Liver (tissue), 10 donors: ENCODE measurements at places on chromosomes 11 and 22. TPM values are rescaled to one million over a fixed set of nuclear protein-coding genes. Genes with fewer than 3 reads are reported as not detected.

GRCh38 chr22:18075720-18076497 lies 1.9 kb upstream of the PEX26 start:
- no peak for DNase-seq

GRCh38 chr22:20466659-20467379 lies 28.8 kb downstream of the KLHL22 start:
- no peak for DNase-seq

- DNase-seq, result no peak
Measured at GRCh38 chr11:7499081-7499480, 13.8 kb downstream of the OLFML1 start.

GRCh38 chr22:37386441-37386840 lies 40.8 kb downstream of the ELFN2 start:
- DNase-seq, result no peak

DNA sequence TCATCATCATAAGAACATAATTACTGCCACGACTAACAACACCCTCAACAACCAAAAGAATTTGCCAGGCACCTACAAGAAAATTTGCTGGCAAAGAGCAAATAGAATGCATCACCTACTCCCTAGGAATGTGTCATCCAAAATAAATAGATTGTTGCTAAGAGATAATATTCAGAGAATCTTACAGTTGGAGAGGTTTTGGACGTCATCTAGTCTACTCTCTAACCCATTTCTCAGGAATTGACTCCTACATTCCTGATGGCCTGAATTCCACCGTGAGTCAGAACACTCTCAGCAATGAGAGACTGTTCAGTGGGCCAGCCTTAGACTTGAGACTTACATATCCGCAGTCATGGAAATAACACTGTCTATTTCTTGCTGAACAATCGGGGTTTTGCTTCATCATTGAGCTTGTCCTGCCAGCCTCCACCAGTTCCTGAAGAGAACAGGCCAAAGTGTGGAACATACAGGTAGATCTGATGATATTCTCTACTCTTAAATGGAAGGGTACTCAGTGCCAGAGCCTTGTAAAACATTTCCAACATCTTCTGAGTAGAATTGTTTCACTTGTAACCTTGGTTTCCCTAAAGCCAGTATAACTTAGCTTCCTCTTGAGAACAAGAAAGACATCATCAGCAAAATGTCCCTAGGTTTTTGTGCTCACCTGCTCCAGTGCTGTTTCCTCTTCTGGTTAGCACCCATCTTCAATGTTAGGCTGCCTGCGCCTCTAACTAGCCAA lies 8.3 kb downstream of the KIRREL3 start:
- no peak for DNase-seq

Gene BBOX1
- total RNA-seq, result 9.9 TPM

Gene APOL5
- not detected for total RNA-seq

DNA sequence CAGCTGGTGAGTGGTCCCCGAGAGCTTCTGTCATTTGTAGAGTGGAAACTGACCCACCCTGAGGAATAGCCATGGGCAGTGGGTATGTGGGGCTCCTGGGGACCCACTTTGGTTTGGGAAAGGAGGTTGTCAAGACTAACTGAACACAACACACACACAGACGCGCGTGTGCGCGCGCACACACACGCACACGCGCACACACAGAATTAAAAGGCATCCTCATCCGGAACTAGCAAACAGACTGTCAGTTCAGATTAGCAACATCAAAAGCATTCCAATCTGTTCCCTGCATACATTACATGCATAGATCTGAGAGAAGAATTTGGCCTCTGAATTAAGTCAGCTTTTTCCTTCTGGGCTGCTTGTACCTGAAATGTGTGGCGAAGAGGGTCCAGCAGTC lies 284.7 kb downstream of the ST3GAL4 start:
- DNase-seq, result no peak

GRCh38 chr22:38935023-38935422 lies 22.4 kb upstream of the APOBEC3A start:
- no peak for DNase-seq

DNA sequence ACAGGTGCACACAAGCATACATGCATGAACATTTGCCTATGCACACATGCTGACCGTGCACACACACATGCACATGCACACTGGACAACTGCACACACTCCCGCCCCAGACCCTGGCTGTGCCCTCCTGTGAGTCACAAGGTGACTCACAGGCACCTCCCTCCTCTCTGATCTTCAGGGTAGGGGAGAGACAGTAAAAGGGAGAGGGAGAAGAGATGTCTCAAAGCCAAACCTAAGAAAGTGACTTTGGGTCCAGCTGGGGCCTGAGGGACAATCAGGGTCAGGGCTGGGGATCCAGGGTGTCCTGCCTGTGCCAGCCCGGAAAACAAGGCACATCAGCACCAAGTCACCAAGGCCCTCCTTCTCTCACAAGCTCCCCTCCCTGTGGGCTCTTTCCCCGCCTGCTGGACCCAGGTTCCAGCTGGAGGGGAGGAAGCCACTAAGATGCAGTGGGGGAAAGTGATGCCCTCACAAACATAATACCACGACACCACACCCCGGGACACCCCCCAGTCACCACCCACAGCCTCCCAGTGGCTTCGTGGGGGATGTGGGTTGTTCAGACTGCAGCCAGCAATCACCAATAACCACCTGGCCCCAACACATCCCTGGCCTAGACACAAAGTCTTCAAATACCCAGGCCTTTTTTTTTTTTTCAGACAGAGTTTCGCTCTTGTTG lies 39.3 kb downstream of the PDGFB start:
- DNase-seq, result no peak

Gene RAB36
- 0.42 TPM for total RNA-seq

DNA sequence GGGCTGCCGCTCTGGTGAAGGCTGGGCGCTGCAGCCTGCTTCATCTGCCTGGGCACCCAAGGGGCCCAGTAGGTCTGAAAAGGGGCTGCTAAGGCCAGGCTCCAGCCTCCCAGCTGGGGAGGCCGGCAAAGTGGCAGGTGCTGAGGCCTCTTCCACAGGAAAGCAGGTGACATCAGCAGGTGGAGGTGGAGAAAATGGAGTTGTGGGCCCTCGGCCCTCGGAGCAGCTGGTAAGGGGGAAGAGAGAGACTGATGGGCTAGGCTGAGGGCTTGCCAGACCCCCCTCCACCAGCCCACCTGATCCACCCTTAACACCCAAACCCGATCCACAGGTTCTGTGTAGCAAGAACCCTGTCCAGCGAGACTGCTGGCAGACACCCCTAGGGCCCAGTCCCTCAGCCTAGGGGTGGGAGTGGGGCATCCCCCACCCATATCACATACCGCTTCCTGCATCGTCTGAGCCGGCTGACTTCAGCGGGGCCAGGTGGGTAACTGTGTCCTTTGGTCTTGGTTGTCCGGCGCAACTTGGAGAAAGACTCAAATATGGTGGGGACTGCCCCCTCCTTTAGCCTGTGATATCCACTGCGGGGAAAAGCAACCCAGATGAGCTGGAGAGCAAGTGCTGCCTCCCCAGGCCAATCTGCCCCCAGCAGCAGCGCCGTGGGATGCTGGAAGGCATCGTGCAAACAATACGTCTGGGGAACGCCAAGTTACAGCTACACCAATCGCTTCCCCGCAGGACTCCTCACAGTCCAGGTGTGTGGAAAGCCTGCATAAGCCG lies 1.5 kb downstream of the THAP7 start:
- DNase-seq, result no peak

DNA sequence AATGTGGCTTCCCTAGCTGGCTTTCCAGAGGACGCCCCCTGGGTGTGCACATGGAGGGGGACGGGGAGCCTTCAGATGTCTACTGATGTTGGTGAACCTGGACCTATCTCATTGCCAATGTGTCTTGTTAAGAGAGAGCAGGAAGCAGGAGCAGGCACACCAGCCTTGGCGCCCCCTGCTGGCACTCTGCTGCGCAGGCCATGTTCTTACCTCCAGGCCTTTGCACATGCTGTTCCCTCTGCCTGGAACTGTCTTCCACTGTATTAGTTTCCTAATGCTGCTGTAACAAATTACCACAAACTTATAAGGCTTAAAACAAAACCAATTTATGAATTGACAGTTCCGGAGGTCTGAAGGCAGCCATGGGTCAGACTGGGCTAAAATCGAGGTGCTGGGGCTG lies 23.6 kb upstream of the MN1 start:
- peak; percentile 52 for DNase-seq

DNA sequence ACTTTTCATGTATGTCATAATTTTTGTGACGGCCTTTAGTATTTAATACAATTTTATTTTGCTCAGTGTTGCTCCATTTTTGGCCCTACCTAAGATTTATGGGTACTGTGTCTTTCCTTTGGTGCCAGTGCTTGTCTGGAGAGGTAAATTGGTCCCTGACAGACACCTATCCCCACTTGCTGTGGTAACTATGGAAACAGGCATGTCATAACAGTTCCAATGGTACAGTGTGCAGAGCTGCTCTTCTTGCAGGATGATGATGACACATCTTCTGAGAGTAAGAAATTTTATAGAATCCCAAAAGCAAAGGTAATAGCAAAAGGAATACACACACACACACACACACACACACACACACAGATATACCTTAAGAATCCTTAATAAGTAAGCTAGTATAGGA lies 118.5 kb downstream of the ELP4 start:
- no peak for DNase-seq

Gene TRIM3
- 12.7 TPM for total RNA-seq

GRCh38 chr22:40674274-40674673 lies 5.0 kb upstream of the MCHR1 start:
- no peak for DNase-seq

Gene DBX1
- not detected for total RNA-seq

GRCh38 chr11:74672332-74672955 lies 58.8 kb downstream of the CHRDL2 start:
- peak; percentile 24 for DNase-seq

GRCh38 chr22:48765595-48765994 lies 1062.1 kb downstream of the BRD1 start:
- DNase-seq, result no peak

Gene SCN2B
- 0.05 TPM for total RNA-seq

DNA sequence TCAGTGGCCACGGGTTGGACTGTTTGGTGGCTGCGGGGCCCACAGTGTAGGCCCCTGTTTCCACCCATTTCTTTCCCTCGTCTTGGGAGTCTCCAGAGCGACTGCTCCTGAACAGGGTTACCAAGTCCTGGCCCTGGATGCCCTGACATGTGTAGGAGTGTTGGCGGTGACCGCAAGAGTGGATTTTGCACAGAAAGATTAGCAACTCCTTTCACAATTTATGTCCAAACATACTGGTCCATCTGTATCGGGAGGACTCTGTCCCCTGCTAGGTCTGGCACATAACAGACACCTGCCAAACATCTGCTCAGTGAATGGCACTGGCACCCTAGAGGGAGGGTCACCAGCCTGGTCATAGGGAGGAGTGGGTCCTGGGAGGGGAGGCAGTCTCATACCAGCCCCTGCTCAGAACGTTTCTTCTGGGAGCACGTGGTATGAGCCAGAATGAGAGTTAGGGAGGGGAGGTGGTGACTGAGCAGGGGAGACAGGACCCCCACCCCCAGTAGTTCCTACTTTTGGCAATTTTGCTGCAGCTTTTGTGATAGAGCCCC lies 3.4 kb upstream of the APOA1 start:
- no peak for DNase-seq

Gene C11orf87
- not detected for total RNA-seq

GRCh38 chr11:30091737-30092136 lies 74.9 kb upstream of the KCNA4 start:
- no peak for DNase-seq

GRCh38 chr11:122647736-122648275 lies 7.7 kb upstream of the UBASH3B start:
- DNase-seq, result no peak

Gene KCNJ5
- total RNA-seq, result 0.08 TPM

DNA sequence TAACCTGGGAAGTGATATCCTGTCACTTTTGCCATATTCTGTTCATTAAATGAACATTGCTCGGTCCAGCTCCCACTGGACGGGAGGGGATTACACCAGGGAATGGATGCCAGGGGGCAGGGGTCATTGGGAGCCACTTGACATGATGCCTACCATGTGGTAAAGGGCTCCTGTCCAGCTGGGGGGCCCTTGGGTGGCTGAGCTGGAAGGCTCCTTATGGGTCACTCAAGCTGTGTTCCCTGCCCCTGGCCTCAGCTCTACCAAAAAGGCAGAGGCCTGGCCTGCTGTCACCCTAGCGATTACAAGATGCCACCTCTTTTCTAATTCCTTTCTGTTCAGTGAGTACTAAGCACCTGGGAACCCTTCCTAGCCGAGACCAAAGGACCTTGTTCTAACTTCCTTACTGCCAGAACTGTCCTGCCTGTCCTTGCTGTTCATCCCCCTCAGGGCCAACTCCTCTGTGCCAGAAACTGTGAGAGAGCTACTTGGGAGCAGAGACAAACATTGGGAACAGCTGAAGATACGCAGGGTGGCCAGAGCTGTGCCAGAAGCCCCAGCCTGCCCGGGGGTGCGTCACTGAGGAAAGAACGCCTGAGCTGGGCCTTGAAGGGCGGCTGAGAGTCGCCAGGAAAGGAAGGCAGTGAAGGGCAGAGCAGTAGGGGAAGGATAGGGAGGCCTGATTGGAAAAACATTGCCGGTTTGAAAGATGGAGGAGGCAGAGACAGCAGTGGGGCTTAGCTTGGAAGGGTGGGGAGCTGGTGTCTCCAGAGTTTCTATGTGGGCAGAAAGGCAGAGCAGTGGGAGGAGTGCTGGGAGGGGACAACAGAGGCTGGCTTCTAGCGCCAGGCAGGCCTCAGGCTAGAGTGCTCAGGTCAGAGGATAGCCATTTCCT lies 12.7 kb upstream of the UVRAG start:
- DNase-seq, result no peak

Gene HBB
- total RNA-seq, result 3,950 TPM

GRCh38 chr22:42803389-42803788 lies 53.7 kb downstream of the ARFGAP3 start:
- DNase-seq, result no peak

Gene KCTD17
- total RNA-seq, result 4.1 TPM

GRCh38 chr11:110797453-110797852 lies 85.2 kb upstream of the ARHGAP20 start:
- no peak for DNase-seq

DNA sequence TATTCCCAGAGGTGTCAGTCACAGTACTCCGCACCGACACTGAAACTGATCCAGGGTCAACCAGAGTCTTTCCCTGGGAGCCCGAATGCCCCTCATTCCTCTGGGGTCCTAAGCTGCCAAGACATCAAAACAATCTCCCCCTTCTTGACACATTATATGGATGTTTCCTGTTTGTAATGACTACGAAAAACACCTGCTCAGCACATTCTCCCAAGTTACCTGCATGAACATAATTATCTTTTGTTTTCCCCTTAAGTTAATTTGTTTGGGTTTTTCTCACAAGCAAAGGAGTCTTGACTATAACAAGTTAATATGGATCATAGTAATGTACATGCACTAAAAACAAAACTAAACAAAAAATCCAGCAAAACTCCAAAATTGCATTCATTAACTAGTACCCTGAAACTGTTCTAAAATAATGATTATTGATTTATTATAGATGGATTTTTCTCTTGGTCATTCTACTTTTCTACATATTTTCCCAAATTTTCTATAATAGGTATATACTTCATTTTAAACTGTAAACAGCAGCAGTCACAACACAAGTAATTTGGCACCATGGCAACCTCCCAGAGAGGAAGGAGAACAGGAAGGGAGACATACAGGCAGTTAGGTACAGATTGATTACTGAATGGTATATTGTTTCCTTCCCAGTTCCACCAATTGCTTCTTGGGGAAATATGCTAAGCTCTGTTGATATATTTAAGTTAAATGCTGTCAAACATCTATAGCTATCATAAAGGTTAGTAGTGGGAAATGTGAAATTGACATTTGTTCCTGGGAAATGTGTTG lies 631.5 kb downstream of the METTL15 start:
- DNase-seq, result no peak

- DNase-seq, result no peak
Measured at GRCh38 chr11:15630896-15631295, 516.2 kb downstream of the INSC start.

- no peak for DNase-seq
Measured at GRCh38 chr11:96960476-96960875, 570.7 kb downstream of the JRKL start.

GRCh38 chr11:24240496-24241175 lies 256.2 kb upstream of the LUZP2 start:
- no peak for DNase-seq

Gene MOGAT2
- total RNA-seq, result 92.4 TPM
